ENCODE measurements at places on chromosomes 7 and 10.

DNA sequence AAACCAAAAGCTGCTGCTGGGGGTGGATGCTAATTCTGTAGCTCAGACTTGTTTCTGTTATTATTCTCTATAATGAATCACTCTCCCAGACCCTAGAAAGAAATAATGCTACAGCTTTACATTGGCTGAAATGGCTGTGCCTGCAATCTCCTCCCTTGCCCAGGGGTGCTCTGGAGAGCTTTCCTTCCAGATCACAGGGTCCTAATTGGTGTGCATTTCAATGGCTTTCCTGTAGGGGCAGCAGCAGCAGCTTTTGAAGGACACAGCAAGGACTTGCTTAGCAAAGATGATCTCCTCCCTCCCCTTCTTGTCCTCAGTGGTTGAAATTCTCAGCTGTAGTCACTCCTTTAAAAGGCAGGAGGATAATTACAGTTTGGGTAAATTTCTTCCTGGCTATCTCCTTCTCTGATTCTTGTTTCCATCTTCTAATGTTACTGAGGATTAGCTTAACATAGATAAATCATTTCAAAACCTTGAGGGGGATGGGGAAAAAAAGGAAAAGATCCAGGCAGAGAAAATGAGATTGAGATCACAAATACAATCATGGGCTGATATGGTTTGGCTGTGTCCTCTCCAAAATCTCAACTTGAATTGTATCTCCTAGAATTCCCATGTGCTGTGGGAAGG is 120.2 kb upstream of the CTTNBP2 start:
- DNase-seq = peak; percentile 27

- DNase-seq = peak; percentile 44
These were observed 19.1 kb downstream of the CEP41 start for GRCh38 chr7:130421684-130422083.

DNA sequence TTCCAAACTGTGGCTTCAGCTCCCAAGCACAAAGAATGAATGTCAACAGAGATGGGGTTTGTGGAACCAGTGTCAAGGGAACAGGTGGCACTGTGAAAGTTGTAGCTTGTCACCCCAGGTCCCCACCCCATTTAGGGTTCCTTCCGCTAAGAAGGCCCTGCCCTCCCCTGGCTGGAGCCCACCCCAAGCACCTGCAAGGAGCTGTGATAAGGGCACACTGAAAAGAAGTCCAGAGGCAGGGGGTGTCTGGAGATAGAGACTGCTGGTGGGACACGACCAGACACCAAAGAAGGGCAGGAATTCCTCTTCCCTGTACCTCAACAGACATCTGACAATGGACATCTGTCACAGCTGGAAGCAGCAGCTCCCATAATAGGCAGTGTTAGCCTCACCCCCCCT is 4.5 kb downstream of the GRID1 start:
- no peak for DNase-seq

GRCh38 chr7:134780166-134780828 is 863 bp downstream of the CALD1 start:
- DNase-seq = peak; percentile 30

GRCh38 chr7:116392806-116393205 is 106.7 kb upstream of the CAV2 start:
- no peak for DNase-seq

- DNase-seq = no peak
These were observed 631 bp downstream of the HPS6 start for GRCh38 chr10:102065561-102066398.

DNA sequence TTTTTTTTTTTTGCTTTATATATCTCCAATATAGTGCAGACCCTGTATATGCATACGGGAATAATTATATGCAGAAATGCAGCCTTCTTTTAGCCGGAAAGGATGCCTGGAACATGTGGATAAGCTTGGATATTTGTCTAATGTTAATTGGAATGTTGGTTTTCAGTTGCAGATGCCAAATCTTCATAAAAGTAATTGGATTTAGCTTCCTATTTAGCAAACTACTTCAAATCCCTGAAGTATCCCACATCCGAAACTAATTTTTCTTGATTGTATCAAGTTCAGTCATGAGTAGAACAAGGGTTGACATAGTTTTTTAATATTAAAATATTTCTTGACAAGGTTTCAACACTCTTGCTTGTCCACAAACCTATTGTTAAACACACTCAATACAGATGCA is 281.7 kb downstream of the BBS9 start:
- DNase-seq = no peak

- no peak for DNase-seq
These were observed 133.1 kb downstream of the SH2D4B start for GRCh38 chr10:80670774-80671173.

DNA sequence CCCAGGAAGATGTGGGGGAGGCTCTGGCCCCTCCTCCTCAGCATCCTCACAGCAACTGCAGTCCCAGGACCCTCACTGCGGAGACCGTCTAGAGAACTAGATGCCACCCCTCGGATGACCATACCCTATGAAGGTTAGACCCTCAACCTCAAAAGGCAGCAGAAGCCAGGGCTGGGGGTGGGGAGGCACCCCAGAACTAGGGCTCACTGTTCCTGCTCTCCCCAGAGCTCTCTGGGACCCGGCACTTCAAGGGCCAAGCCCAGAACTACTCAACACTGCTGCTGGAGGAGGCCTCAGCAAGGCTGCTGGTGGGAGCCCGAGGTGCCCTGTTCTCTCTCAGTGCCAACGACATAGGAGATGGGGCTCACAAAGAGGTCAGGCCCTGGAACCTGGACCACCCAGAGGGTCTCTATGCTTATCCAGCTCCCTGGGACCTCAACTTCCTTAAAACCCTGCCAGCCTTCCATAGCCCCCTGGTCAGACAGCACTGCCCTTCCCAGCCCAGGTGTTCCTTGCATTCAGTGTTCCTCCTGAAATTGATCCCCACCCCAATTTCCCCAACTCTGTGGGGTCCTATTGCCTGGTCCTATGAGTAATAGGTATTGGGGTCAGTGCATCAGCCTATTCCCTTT is 3.7 kb downstream of the SEMA4G start:
- no peak for DNase-seq

- DNase-seq = no peak
These were observed 378.8 kb upstream of the C7orf33 start for GRCh38 chr7:148211740-148212151.

DNA sequence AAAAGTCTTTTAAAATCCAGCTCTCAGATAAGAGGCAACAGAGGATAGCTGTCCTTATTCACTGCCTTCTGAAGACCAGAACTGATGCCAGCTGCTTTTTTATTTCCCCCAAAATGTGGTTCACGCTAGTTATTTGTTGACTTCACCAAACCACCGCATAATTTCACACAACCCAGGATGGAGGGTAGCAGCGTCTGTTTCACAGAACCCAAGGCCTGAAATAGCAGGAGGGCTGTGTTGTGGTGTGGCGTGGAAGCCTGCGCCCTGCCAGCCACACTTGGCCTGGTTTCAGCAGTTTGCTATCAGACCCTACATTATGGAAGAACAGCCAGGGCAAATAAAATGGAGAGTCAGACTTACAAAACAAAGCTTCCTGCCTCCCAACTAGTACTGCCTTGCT is 155.4 kb downstream of the DYNC1I1 start:
- DNase-seq = no peak

- peak; percentile 21 for DNase-seq
These were observed 92.1 kb downstream of the SIRT1 start for GRCh38 chr10:67976292-67977245.

- no peak for DNase-seq
These were observed 14.2 kb downstream of the INSYN2A start for GRCh38 chr10:127182161-127182560.

GRCh38 chr10:33539116-33539515 is 204.6 kb upstream of the NRP1 start:
- DNase-seq = no peak
